ENCODE measurements at places on chromosomes 11 and 22. TPM values are rescaled to one million over a fixed set of nuclear protein-coding genes. Genes with fewer than 3 reads are reported as not detected.

KRTAP5-4 gene
- not detected for polyA plus RNA-seq

MUC2 gene
- polyA plus RNA-seq, result not detected

C11orf86 gene
- not detected for polyA plus RNA-seq

HEPN1 gene
- polyA plus RNA-seq, result not detected

TNNT3 gene
- polyA plus RNA-seq, result not detected

P2RX6 gene
- 0.17 TPM for polyA plus RNA-seq

DEUP1 gene
- polyA plus RNA-seq, result 0.46 TPM

DBX1 gene
- not detected for polyA plus RNA-seq

OR5AR1 gene
- polyA plus RNA-seq, result not detected

SLC1A2 gene
- 130 TPM for polyA plus RNA-seq

PHOX2A gene
- not detected for polyA plus RNA-seq

LRRN4CL gene
- 0.82 TPM for polyA plus RNA-seq

PSMA1 gene
- polyA plus RNA-seq, result 283 TPM

DDI1 gene
- not detected for polyA plus RNA-seq

WBP2NL gene
- not detected for polyA plus RNA-seq

TMA7B gene
- not detected for polyA plus RNA-seq

MOGAT2 gene
- not detected for polyA plus RNA-seq
